NCI-H446 treated with DMSO at 0.1 percent for 48 hours (cell line): ENCODE measurements at places on chromosomes 5 and 9.
A peak's percentile ranks its signal among the peaks of the same experiment; 100 is the strongest.

DNA sequence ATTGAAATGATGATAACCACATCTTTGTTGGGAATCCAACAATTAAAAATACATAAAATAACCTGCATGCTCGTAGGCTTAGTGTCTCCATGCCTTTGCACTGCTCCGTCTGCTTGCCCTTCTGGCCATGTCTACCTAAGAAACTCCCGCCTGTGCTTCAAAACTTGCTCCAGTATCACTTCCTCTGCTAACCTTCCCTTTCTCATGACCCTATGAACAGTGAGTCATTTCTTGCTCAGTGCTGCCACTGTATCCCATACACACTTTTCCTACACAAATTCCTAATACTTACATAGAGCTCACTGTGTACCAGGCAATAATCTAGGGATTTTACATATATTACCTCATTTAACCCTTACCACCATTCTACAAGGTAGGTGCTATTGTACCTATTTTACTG, 33.5 kb downstream of the TMEM245 start:
- DNase-seq, result no peak

- no peak for DNase-seq
These were observed 14.0 kb downstream of the MCC start for GRCh38 chr5:113474100-113474728.

- DNase-seq, result peak; percentile 20
These were observed 9.8 kb downstream of the LURAP1L start for GRCh38 chr9:12784461-12785259.

- no peak for DNase-seq
These were observed 55.8 kb downstream of the EPB41L4B start for GRCh38 chr9:109264877-109265587.

DNA sequence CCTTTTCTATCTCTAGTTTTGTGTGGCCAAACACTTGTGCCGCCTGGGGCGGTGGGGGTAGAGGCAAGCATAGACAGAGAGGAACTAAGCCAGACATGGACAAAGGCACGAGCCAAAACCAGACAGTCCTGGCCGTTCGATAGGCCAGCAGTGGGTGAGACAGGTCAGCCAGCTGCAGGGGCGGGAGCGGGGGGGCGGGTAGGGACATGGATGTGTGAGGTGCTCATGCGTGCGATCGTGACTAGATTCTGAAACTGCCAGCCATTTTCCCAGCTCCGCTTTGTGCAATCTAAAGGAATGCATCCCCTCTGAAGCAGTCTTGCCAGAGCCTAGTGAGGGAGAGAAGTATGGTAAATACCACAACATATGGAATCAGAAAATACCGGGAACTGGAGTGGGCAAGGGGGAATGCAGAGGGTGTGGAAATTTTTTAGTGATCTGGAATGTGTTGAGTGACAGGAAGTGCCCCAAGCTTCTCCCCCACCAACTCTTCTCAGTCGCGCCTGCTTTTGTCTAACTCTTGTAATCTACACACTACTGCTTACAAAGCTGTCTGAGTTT, 111.9 kb downstream of the NR6A1 start:
- peak; percentile 23 for DNase-seq

GRCh38 chr9:105054491-105054890, 126.5 kb upstream of the ABCA1 start:
- DNase-seq, result peak; percentile 32

DNA sequence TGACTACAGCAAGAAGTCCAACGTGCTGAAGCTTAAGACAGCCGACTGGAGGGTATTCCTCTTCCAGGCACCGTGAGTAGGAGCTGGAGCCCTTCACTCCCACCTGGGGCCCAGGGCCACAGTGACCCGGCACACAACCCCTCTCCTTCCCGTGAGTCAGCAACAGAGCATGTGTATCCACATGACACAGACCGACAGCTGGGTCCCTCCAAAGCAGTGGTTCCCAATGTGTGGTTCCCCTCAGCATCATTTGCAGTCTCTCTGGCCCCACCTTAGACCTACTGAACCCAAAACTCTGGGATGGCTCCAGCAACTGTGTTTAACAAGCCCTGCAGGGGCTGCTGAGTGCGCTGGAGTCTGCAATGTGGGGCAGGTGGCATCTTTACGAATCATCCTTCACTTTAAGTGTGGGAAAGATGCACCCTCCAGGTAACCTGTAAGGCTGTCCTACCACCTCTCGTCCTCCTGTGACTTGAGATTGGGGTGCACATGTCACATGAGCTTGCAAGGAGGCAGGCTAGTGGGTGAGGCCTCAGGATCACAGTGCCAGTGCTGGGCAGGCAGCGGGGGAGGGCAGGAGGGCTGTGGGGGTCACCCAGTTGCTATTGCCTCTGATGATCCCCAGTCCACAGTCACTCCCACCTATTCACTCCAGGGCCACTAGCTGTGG, 42.2 kb downstream of the PSD2 start:
- no peak for DNase-seq

DNA sequence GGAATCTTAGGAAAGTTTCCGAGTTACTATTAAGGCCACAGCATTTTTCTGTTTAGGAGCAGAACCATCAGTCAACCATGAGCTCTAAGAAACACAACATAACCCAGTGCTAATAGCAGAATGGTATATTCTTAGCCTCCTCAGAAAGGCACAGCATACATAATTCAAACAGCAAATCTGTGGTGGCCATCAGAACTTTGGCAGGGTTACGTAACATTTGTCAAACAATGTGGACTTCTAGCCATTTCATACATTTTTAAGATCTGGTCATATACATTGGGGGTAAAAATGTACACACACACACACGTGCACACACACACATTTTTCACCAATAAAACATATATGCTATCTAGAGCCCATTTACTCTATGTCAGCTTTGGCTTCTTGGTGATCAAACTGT, 225.2 kb downstream of the GNA14 start:
- DNase-seq, result no peak

GRCh38 chr5:10410662-10411061, 31.0 kb upstream of the ROPN1L start:
- no peak for DNase-seq

- no peak for DNase-seq
These were observed 94.4 kb upstream of the ITGA1 start for GRCh38 chr5:52693280-52693679.

GRCh38 chr5:32839106-32839505, 128.0 kb downstream of the NPR3 start:
- DNase-seq, result no peak

DNA sequence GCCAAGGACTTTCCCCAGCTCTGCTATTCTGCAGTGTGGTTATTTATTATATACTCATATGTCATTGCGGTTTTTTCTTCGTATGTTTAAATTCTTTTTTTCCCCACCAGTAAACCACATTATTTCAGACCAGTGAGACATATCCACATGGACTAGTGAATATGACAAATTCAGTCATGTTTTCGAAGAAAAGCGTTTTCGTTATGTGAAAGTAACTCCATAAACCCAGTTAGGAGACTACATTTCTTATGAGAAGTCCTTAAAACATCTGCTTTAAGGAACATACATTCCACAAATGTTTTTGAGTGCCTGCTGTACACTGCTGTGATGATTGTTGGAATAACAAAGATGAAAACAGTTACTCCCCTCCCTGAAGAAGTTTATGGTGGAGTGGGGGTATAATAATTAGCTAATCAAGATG, 591.8 kb upstream of the CLINT1 start:
- DNase-seq, result no peak

DNA sequence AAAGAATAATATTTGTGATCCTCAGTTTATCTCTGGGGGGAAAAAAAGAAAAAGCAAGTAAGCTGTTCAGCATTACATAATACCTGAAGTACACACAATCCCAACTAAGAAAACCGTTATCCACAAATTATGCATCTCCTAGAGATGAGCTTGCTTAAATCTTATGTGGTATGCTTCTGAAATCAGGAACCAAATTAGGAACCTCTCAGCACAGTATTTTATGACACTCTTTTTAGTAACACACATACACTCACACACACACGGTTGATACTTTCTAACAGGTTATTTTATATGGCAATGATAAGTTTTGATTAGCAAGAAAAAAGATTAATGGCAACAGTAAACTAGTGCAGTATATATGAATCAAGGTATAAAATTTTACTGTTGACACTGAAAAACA, 1.2 kb upstream of the ZNF510 start:
- no peak for DNase-seq

- DNase-seq, result no peak
These were observed 37.6 kb downstream of the ELL2 start for GRCh38 chr5:95923918-95924544.

- no peak for DNase-seq
These were observed 168.0 kb upstream of the ZNF618 start for GRCh38 chr9:113707953-113708695.

GRCh38 chr5:169161022-169161680, 139.8 kb downstream of the SLIT3 start:
- DNase-seq, result no peak

DNA sequence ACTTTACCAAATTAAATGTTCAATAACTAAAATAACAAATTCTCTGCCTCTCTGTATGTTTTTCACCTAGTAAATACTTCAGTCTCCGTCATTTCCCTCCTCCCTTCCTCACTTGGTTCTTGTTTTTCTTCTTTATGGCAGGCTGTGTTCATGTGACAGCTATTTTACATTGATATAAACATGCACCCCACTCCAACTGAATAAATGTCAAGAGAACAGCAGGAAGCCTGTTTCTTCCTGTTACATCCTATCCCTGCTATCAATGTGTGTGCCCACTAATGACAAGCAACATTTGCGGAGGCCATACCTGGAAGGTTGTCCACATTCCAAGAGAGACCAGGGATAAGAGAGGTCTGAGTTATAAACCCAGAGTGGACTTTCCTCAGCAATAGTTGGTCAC, 145.2 kb upstream of the MAST4 start:
- no peak for DNase-seq

DNA sequence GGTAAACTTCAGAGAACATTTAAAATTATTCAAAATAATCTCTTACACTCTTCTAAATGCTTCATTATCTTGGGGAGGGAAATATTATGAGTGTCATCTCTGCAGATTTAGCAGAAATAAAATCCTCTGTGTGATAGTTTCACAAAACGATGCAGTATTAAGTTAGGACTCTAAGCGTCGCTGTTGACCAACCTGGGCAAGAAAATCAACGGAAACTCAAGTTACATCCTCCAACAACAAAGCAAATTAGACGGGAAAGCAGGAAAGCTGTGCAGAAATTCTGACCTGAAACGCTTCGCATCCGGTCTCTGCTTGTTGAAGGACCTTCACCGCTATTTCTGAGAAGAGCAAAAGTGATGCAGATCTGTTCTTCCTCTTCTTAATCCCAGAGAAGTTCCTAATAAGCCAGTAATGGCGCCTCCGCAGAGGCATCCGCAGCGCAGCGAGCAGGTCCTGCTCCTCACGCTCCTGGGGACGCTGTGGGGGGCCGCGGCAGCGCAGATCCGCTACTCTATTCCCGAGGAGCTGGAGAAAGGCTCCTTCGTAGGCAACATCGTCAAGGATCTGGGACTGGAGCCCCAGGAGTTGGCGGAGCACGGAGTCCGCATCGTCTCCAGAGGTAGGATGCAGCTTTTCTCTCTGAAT, at the start of gene PCDHGA6:
Gene PCDHGA6, plus strand, starts transcription at position 219 of the 645 bp plus-strand sequence. Its CDS starts 193 bp downstream, at position 412.
- DNase-seq, result no peak

DNA sequence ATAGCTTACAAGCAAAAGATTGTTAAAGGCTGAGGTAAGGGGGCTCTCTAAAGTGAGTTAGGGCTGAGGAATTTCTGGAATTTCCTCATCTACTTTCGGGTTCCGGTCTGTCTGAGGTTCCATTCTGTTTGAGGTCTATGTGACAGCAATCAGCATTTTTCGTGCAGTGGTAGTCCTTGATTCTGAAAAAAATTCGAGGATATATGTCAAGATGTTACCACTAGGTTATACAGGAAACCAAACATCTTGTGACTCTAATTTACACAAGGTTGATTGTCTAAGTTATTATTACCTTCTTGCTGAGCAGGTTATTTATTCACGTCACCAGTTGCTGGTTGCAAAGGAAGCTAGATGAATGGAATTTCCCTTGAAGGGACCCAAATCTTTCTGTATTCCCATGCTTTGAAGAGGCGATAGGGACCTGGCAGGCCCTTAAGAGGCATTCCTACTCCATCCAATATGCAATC, 35.2 kb downstream of the RLN2 start:
- no peak for DNase-seq

- no peak for DNase-seq
These were observed 19.3 kb downstream of the RFK start for GRCh38 chr9:76374783-76375559.

- DNase-seq, result no peak
These were observed 159.4 kb upstream of the PRR16 start for GRCh38 chr5:120304663-120305062.

- peak; percentile 90 for DNase-seq
These were observed 100.1 kb downstream of the RAPGEF6 start for GRCh38 chr5:131534974-131535373.

GRCh38 chr9:91407580-91408318, 15.9 kb downstream of the NFIL3 start:
- no peak for DNase-seq

DNA sequence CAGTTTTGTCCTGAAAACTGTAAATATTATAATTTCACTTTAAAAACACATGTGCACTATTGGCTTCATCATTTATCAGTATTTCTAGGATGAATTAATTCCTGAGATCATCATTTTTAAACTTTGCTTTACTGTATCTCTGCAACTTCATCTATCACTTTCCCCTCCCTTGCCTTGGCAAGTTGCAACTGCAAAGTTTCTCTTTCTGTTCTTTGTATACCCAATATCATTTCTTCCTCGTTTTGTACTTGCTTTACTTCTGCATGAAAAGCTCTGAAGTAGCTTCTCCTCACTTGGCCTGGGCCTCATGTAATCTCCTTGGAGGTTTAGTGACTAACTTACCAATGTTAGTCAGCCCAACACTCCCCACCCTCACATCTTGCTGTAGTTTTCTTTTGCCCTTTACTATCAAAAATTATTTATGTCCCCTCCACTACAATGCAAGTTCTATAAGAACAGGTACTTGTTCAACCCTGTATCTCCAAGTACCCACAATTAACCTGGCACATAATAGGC, 12.8 kb downstream of the C5orf63 start:
- DNase-seq, result no peak

GRCh38 chr9:78023003-78023741, 8.4 kb downstream of the GNAQ start:
- DNase-seq, result no peak

GRCh38 chr5:67149951-67150523, 46.6 kb downstream of the CD180 start:
- DNase-seq, result no peak

DNA sequence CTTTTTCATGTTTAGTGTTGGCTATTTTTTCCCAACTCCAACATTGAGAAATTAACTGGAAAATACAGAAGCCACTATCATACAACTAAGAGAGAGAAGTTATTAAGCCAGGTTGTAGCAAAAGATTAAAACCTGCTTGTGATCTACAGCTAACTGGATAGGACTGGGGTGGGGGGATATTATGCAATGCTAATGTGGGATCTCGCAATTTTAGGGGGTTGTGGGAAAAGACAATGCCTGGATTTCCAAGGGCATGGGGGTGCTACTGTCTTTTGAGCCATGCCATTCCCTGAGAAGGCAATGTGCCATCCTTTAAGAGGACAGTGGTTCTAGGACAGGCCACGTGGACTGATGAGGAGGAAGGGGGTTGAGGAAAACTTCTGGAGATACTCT, 46.5 kb downstream of the MARCHF3 start:
- no peak for DNase-seq

GRCh38 chr5:128774605-128775004, 190.7 kb upstream of the SLC27A6 start:
- DNase-seq, result no peak
